DMS53 (cell line): ENCODE measurements at places on chromosomes 12 and 14.
A peak's percentile ranks its signal among the peaks of the same experiment; 100 is the strongest.

GRCh38 chr12:7376196-7376595 lies 67.8 kb downstream of the CD163L1 start:
- DNase-seq: no peak

- no peak for DNase-seq
Observed at GRCh38 chr12:25681580-25681979, 128.5 kb upstream of the LMNTD1 start.

DNA sequence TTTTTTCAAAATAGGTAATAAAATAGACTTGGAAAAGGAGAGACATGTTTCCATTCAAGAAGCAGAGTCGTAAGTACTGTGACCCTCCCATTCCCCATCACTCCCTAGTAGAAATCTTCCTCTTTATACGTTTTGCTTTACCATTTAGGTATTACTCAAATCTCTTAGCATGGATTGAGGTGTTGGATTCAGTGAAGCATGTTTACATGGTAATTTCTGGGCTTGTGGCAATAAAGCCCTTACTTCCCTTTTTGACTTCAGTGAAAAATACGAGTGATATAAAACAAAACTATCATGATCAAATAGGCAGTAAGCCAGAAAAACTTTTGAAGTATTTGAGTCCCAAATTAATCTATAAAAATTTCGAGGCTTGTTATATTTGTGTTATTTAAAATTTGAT lies 27.4 kb downstream of the RAB21 start:
- DNase-seq: no peak

DNA sequence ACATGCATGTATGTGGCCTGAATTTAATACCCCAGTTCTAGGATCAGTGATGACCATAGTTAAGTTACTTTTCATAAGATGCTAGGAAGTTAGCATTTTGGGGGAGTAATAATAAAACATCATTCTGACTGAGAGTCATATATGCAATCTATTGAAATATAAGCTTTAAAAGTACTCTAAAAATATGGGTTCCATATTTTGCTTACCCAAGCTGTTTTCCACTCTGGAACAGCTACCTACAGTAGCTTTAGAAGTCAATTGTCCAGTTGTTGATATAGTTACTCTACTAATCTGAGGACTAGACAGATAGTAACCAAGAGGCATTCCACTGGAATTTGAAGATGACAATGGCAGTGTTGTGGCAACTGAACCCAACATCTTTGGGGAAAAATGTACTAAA lies 4.0 kb downstream of the LMNTD1 start:
- no peak for DNase-seq

GRCh38 chr14:69226178-69226577 lies 33.8 kb upstream of the GALNT16 start:
- no peak for DNase-seq

- DNase-seq: peak; percentile 95
Observed at GRCh38 chr12:105805730-105806399, 332.9 kb downstream of the NUAK1 start.

DNA sequence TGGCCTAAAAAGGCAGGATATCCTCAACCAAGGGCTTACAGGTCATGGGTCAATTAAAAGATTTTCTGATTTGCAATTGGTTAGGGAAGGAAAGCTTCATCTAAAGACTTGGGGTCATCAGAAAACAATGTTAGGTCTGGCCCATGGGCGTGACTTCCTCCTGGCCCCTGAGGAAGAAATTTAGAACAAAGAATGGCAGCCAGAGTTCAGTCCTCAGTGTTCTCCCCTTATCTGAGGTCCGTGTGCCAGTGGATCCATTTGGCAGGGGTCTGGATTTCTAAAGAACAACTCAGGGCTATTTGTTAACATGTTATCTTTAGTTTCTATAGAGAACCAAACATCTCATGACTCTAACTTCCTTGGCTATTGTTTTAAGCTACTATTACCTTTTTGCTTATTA lies 27.8 kb upstream of the NFYB start:
- DNase-seq: no peak

- DNase-seq: peak; percentile 26
Observed at GRCh38 chr12:115949675-115950074, 327.8 kb downstream of the MED13L start.

- no peak for DNase-seq
Observed at GRCh38 chr12:32567296-32567674, 111.8 kb upstream of the DNM1L start.

GRCh38 chr14:104724981-104725771 lies 1.1 kb downstream of the ADSS1 start:
- DNase-seq: peak; percentile 50

DNA sequence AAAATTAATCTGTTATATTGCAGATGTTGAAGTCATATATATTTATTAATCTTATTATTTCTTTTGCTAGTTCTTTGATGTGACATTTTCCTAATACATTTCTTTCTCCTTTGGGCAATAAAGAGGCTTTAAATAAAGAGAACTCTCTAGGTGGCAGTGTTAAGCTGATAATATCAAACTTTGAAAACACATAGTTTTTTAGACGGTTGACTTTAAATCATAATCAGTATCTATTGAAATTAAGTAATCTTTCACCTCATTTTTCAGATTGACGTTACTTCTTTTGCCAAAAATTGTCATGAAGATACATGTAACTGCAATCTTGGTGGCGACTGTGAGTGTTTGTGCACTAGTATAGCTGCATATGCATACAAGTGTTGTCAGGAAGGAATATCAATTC lies 130.8 kb upstream of the PTPRQ start:
- DNase-seq: peak; percentile 54

DNA sequence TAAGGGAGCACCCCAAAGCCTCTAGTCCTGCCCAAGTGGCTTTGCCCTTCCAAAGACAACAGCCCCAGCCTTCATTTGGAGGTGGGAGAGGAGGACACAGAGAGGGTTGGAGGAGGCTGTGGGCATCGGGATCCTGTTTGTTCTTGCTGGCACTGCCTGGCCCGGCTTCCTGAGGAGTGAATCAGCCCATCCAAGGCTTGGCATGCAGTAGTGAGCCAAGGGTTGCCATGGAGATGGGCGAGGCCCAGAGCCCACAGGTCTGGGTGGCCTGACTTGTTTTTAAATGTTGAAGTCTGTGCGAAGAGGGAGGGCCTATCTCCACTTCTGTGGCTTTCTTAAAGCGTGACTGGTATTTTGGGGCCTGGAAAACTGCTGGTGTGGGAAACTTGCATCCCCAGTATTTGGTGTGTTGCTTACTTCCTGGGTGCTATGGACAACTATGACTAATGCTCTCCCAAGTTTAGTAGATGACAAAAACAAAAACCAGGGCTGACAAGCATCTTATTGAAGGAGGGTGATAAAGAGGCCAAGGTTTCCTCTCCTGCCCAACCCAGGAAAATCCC lies 15.8 kb downstream of the CD9 start:
- peak; percentile 87 for DNase-seq

DNA sequence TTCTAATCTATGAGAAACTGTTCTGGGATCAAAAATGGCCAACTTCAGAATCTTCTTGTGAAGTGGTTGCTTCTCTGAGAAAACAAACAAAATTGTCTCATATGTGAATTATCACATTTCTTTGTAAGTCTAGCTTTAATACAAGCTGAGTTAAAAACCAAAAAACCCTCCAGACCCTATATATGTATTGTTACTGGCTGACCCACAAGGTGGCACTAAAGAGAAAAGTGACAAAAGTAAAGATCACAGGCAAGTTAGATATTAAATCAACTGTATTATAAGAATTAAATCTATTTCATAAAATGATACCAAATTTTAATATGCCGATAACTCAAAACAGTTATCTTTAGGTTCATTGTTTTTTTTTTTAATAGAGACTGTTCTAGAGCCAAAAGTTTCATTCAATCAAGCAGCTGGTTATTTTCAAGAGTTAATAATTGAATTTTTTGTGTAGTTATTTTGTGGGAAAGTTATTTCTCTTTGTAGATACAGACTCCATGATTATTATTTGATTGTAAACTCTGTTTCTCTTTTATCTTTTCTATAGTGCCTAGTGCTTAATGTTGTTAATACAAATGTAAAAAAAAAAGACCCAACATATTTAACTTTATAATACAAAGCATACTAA lies 7.5 kb upstream of the TRHDE start:
- peak; percentile 67 for DNase-seq

GRCh38 chr12:55933799-55934742 lies 3.1 kb downstream of the DGKA start:
- DNase-seq: no peak

DNA sequence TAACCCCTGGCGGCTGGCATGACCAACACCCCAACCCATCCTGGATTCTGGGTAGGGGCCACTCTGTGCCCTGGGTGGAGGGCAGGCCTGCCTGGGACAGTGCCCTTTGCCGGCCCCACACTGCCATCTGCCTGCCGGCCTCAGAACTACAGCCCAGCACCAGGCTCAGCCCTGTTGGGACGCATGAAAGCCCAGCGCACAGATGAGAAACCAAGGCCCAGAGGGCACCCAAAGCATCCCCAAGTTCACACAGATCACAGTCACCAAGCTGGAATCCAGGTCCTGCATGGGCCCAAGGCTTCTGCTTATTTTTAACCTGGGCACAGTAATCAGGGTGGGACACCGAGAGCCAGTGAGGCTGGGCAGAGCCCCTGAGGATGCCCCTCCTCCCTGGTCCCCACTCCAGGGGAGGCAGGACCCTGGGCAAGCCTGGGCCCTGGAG lies 26.2 kb downstream of the RFLNA start:
- DNase-seq: peak; percentile 63

GRCh38 chr14:99579903-99580571 lies 24.0 kb downstream of the CCDC85C start:
- DNase-seq: peak; percentile 19

DNA sequence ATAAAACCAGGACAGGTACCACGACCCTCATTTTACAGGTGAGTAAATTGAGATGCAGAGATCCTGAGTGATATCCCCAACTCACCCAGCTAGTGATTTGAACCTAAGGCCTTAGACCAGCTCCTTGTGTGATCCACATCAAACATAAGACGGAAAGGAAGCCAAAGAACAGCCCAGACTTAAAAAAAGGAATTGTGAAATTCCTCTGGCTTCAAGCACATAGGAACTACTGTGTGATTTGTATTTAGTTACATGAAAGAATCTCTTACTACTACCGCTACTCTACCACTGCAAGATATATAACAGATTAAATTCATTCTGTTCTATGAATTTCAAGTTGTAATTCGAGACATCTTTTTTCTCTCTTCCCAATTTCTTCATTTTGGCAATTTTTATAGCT lies 10.5 kb downstream of the E2F7 start:
- DNase-seq: no peak

DNA sequence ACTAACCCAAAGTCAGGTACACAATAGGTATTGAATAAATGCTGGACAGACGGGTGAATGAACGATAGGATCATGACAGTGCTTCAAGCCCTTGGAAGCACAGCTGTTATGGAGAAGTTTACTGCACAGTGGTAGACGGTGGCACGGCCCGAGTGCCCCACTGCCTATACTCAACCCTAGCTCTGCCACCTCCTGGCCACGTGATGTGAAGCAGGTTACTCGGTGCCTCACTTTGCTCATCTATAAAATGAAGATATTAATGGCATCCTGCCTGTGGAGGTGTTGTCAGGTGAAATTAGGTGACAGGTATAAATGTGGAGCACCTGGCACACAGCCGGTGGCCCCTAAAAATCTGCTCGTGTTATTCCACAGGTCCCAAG lies 5.8 kb downstream of the ASB2 start:
- DNase-seq: peak; percentile 70

GRCh38 chr12:96250119-96250685 lies 56.0 kb downstream of the ELK3 start:
- no peak for DNase-seq

DNA sequence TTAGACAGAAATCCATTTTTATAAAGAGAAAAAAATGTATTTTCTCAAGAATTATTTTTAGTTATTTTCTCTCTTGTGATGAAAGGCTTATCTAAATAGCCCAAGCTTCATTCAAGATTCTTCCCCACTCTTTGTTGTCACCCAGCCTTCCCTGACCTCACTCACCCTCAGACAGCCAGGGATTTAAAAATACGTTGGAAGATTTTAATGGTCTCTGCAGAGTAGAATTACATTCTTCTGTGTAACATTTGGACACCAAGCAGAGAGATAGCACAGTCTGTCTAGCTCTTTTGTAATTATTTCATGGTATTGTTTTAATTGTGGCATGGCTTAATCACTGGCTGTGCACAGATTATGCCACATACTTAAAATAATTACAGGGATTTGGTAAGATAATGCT lies 130.3 kb downstream of the IGF1 start:
- no peak for DNase-seq

DNA sequence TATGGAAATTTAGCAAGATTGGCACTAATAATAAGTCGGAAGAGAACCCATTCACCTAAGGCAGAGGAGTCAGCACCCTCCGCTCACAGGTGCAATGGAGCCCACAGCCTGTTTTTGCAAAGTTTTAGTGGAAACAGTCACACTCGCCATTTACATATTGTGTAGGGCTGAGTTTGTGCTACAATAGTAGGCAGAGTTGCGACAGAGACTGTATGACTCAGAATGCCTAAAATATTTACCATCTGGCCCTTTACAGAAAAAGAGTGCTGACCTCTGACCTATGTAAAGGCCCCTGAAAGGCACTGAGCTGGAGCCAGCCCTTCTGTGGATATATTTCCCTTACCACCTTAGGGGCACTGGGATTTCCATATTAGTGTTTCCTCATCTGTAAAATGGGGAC lies 79.0 kb downstream of the PRIMA1 start:
- DNase-seq: no peak

GRCh38 chr12:88590851-88591250 lies 10.6 kb upstream of the KITLG start:
- no peak for DNase-seq

- DNase-seq: no peak
Observed at GRCh38 chr12:106287364-106287763, 15.2 kb upstream of the TCP11L2 start.

DNA sequence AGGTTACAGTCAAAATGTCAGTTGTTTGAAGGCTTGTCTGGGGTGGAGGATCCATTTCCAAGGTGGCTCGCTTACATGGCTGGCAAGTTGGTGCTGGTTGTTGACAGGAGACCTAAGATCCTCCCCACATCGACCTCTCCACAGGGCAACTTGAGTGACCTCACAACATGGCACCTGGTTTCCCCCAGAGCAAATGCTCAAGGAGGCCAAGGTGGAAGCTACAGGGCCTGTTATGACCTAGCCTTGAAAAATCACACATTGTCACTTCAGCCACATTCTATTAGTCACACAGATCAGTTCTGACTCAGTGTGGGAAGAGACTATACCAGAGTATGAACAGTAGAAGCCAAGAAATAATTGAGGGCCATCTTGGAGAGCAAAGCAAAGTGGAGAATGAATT lies 11.3 kb upstream of the GNG2 start:
- peak; percentile 3 for DNase-seq

GRCh38 chr12:38872156-38872555 lies 33.2 kb downstream of the CPNE8 start:
- no peak for DNase-seq

GRCh38 chr12:20567413-20567812 lies 127.7 kb upstream of the SLCO1C1 start:
- peak; percentile 45 for DNase-seq
